ENCODE measurements at places on chromosomes 1 and 21.

DNA sequence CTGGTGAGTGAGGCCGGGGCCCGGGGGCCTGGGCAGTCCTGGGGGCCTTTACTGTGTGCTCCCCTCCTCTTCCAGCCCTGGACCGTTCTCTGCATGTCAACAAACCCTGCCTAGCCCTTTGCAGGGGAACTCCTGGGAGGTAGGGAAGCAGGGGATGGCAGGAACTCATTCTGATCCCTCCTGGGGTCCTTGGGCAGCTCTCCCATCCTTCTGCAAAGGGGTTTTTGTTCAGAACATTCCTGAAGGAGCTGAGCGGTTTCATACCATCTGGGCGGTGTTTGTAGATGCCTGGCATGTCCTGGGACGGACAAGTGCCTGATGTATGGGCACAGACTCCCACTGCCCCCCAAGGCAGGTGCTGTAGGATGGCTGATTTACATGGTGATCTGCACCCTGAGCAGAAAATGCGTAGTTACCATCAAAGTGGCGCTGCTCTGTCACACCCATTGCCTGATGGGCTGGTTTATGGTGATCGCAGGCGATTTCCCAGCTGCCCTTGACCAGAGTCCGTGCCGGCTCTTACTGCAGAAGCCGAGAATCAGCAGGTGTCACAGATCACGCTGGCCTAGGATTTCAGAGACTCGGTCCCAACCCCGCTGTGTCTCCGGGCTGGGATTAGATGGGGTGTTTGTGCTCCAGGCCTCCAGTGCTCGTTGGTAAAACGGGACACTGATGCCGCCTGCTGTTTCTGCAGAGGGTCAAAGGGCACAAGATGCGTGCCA lies 71.6 kb upstream of the TRAPPC10 start:
- DNase-seq: no peak

- DNase-seq: peak; percentile 45
Measured at GRCh38 chr1:246497331-246497915, 9.7 kb downstream of the SMYD3 start.

DNA sequence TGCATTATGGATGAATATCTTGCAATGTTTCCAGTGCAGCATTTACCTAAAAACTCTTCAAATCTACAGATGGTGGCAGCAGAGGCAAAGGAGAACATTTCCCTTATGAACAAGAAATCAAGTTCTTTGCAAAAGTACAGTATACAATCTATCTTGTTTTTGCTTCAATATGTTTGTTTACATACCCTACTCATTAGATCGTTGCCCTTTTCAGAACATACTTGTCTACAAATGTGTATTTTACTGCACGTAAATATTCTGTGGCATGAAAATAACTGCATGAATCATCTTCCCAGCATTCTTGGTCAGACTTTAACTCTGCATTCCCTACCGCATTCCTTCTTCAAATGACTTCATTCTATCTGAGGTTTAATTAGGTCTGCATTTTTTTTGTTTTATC lies 212.7 kb downstream of the ZP4 start:
- DNase-seq: peak; percentile 44

- no peak for DNase-seq
Measured at GRCh38 chr1:232966663-232967062, 16.3 kb downstream of the NTPCR start.

DNA sequence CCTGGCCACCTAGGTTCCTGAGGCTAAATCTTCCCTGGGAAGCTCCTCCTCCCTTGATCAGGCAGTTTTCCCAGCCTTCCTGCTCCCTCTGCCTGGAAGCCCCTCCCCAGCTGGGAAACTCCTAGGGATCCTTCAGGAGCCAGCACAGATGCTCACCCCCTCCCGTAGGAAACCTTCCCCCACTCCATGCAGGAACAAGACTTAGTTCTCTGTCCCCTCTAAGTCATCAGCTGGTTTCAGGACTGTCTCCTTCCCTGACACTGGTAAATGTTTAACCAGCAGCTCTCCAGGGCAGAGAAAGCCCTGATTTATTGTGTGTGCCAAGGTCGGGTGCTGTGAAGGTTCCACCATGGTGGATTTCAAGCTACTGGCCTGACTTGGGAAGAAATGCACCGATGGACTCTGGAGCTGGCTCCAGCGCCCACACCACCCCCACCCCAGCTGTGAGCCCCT lies 25.0 kb downstream of the TTC39A start:
- no peak for DNase-seq

DNA sequence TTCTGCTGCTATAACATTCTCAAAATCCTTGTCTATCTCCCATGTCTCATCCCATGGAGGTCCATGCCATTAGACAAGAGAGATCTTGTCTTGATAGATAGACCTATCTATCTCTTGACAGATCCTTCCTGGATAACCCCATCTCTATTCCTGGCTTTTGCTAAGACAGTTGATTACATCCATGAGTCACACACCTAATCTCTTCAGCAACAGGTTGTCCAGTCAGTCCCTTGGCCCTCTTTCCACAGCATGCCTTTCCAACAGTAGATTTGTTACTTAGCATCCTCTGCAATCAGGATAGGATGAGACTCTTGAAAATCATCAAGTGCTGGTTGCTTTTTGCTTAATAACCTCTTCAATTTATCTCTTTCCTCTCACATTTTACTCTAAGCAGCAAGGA lies 46.6 kb downstream of the TRMT1L start:
- no peak for DNase-seq

DNA sequence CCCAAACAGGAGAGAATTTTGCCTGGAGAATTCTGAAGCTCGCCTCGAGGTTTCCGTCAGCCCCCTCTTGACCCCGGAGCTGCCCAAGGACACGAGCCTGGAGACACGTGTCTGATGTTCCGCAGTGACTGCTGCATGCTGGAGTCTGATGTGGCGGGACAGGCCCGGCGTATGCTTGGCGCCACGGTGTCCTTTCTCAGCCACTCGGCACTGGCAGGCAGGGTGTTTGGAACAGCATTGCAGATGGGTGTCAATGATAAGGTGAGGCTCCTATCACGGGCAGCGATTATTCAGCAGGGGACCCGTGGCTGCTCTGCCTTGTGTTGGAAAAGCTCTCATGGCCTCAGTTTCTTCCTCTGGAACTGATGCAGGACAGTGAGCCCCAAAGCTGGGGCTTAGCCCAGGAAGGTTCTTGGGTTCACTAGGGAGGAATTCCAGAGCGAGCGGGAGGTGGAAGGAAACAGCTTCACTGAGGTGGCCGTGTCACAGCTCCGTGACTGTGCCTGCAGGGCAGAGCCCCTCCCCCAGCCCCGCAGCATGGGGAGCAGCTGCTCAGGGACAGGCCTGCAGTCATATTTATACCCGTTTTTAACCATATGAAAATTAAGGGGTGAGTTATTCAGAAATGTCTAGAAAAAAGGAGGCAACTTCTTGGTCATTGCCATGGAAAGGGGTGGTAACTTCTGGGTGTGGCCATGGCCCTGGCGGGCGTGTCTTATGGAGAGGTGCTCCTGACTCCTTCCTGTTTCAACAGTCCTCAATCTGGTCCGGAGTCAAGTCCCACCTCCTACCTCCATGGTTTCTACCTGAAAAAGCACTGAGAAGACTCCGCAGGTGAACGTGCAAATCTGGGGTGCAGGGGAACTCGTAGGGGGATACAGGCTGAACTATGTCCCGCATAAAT lies 123.4 kb downstream of the SIK1 start:
- DNase-seq: no peak

DNA sequence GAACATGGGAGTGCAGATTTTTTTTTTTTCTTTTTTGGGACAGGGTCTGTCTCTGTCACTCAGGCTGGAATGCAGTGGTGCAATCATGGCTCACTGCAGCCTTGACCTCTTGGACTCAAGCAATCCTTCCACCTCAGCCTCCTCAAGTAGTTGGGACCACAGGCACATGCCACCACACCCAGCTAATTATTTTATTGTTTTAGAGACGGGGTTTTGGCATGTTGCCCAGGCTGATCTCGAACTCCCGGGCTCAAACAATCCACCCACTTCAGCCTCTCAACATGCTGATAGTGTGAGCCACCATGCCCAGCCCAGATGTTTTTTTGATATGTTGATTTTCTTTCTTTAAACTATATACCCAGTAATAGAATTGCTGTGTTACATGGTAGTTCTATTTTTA lies 57.7 kb downstream of the RGSL1 start:
- DNase-seq: no peak

DNA sequence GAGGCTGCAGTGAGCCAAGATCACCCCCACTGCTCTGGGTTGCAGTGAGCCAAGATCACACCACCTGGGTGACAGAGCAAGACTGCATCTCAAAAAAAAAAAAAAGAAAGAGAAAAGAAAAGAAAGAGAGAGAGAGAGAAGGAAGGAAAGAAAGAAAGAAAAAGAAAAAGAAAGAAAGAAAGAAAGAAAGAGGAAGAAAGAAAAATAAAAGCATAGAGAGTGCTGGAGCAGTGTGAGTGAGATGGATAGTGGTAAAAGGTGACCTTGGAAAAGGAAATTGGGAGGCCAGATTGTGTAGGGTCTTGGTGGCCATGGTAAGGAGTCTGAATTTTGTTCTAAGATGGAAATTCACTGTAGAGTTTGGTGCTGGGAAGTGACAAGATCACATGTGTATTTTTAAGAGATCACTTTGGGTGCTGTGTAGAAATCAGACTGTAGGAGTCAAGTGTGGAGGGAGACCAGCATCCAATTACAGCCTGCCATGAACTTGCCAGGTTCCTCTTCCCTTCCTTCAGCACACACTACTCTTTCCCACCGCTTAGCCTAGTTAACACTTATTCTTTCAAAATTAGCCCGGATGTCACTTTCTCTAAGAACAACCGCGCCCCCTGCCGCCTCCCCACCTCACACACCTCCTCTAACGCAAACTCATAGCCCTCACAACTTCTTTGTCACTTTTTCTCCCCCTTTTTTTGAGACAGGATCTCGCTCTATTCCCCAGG lies 17.9 kb downstream of the MTX1 start:
- DNase-seq: peak; percentile 34

- DNase-seq: no peak
Measured at GRCh38 chr1:109281680-109282496, 1.1 kb downstream of the PSRC1 start.

DNA sequence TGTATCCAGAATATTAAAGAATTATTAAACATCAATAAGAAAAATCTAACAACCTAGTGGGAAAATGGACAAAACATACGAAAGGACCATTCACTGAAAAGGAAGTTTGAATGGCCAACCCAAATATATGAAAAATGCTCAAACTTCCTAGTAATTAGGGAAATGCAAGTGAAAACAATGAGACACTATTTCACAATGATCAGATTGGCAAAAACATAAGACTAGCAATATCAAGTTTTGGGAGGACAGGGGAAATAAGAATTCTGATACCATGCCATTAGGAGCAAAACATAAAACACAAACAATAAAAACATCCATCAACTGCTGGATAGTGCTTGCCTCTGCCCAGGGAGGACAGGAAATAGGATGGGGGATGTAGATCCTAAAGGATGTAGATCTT lies 14.3 kb downstream of the XCL2 start:
- DNase-seq: no peak

- DNase-seq: no peak
Measured at GRCh38 chr21:45981151-45982091, at the start of gene COL6A1. Gene COL6A1, plus strand, starts transcription at chr21:45981770. Its CDS starts 81 bp downstream, at chr21:45981851.

- DNase-seq: no peak
Measured at GRCh38 chr1:47362828-47363227, 29.2 kb downstream of the CMPK1 start.

- DNase-seq: peak; percentile 22
Measured at GRCh38 chr1:91844862-91845528, 41.0 kb downstream of the TGFBR3 start.

DNA sequence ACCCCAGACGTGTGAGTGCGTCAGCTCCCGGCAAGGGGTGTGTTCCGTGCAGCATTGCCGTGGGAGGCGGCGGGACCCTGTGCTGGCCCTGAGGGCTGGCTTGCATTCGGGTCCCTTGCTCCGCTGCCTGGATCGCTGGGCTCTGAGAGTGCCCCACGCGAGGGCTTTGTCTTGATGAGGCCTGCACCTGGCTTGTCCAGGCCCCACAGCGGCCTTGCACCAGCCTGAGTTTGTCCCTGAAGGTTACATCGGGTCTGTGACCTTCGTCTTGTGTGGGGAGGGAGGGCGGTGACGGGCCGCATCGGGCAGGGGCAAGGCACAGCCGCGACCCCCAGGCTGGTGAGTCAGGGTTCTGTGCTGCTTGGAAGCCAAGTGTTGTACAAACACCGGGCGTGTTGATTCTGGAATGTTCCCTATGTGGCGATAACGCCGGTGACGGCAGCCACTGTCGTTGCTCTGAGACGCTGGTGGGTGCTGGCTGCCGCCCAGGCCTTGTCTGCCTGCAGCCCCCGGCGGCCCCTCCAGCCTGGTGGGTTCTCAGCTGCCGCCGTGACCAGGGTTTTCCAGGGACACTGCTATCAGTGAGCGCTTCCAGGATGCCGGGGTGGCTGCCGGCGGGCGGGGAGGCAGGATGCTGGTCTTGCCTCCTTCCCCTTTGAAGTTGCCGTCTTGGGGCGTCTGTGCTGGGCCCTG lies 42.9 kb downstream of the SLX9 start:
- no peak for DNase-seq

- DNase-seq: no peak
Measured at GRCh38 chr21:45818904-45819285, 162.7 kb upstream of the COL6A1 start.

- DNase-seq: no peak
Measured at GRCh38 chr1:226411619-226412018, 3.7 kb upstream of the PARP1 start.

DNA sequence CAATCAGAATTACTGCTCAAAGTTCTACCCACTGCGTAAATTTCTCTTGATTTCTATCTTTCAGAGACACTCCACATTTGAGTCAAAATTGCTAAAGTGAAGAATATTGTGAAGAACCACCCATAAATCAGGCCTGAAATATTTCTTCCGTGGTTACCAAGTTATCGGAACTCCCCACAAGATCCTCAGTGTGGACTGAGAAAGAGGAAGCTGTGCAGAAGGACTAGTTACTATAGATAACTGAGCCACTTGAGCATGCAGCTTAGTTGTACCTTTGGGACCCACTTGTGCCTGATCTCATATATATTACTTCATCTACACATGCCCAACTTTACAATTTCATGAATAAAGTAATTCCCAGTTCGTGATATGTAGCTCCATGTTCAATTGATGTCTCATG lies 18.4 kb downstream of the RWDD3 start:
- no peak for DNase-seq

DNA sequence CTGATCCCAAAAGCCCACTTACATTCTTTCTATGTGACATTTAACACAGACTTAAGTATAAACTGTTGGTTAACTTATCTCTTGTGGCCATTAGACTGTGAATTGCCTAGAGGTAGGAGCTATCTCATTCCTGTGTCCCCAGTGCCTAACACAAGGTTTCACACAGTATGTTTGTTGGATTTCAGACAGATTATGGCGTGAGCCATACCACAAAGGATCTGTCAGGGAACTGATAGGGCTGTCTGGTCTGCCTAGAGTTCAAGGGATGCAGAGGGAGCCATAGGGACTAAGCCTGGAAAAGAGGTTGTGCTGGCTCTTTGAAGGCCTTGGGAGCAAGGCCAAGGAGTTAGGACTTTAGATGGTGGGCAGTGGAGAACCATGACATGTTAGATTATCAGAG lies 40.0 kb downstream of the MEF2D start:
- DNase-seq: no peak

Measured in NCI-H2029 treated with DMSO at 0.1 percent for 48 hours (cell line).